Putamen (tissue), 1 donor: ENCODE measurements at places on chromosomes 3 and 15.

- DNase-seq, result no peak
Observed at GRCh38 chr3:46705751-46706552, 4.8 kb downstream of the TMIE start.

DNA sequence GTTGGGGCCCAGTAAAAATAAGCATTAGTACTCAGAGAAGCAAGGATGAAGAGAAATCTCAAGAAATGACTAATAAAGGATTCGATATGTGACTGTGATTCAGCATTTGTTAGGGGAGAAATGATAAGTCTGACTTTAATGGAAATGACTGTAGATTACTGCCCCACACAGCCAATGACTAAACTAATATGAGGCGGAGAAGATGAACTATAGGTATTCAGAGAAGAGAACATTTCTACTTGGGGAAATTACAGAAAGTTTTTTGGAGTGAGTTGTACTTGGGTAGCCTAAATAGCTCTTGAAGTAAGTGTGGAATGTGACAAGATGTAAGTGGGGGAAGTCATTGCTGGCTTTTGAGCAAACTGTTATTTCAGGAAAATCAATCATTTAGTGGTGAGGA lies 380.0 kb downstream of the PDCD6IP start:
- DNase-seq, result no peak

- DNase-seq, result no peak
Observed at GRCh38 chr3:139457066-139457465, 19.2 kb downstream of the RBP2 start.

DNA sequence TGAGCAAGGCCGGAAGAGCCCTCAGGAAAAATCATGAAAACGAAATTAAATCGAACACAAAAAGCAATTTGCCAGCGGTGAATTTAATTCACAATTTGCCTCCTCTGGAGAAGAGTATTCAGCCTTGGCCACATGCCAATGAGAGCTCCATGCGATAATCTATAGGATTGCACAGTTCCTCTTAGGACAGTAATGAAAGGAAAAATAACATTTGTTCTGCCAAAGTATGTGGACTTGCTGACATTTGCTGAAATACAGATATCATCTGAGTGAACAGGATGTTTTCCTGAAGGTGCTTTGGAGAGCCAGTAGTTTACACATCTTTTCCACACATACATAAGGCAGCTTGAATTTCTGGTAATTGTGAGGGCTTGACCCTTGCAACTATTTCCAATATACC lies 188.6 kb upstream of the PDZRN3 start:
- no peak for DNase-seq

- DNase-seq, result no peak
Observed at GRCh38 chr15:63971427-63971805, 74.9 kb downstream of the DAPK2 start.

- no peak for DNase-seq
Observed at GRCh38 chr15:58440158-58440910, 8.5 kb downstream of the LIPC start.

- DNase-seq, result no peak
Observed at GRCh38 chr3:171976526-171976925, 62.9 kb upstream of the FNDC3B start.
